ENCODE measurements at places on chromosomes 5 and 9.

DNA sequence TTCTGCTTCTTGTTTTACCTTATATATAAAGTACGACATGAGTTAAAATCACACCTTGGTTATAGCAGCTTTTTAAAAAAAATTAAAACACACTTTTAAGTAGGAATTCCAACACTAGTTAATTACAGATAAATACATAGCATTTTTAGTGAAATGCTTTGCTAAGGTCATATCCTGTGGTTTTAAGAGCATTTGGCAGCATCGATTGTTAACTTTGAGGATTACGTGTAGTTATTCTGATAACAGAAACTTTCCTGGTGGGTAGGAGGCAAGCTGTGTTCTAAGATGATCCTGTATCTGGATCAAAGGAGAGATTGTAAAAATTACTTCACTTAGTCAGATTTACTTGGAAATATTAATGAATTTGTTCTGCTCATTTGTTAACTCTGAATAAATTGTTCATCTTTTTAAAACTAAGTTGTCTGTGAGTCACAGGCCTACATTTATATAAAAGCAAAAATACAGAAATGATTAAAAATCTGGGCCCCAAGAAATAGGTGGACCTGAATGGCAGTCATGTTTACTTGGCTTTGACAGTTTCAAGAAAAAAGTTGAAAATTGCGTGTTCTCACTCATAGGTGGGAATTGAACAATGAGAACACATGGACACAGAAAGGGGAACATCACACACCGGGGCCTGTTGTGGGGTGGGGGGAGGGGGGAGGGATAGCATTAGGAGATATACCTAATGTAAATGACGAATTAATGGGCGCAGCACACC, 58.3 kb downstream of the TRIO start:
- no peak for DNase-seq

GRCh38 chr5:41797662-41798061, 72.6 kb downstream of the OXCT1 start:
- DNase-seq: no peak

- DNase-seq: no peak
Observed at GRCh38 chr9:135001526-135001925, 83.8 kb upstream of the FCN1 start.

DNA sequence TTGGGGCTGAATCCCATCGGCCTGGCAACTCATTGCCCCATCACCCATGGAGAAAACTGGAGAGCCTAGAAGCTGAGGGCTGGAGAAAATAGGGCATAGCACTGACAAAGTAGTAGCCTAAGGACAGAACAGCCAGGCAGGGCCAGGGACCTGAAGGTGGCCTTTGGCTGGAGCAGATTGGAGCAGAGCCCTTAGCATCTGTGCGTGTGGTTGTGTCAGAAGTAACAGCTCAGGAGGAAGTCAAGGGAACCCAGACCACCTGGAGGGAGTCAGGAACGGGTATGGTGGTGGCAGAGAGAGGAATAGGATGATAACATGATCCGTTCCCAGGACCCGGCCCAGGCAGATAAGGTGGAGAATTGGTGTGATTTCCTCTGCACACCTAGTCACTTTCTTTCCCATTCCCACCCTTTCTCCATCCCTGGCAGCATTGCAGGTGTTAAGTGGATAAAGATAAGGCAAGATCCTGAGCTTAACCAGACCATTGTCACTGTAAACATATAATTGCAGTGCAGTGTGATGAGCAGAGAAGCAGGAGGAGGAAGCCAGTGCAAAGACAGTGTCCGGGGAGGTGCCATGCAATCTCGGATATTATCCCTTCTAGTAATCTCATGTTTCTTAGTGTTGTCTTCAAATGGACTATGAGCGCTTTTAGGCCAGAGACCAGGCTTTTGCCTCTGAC, 67.0 kb downstream of the NDFIP1 start:
- no peak for DNase-seq

DNA sequence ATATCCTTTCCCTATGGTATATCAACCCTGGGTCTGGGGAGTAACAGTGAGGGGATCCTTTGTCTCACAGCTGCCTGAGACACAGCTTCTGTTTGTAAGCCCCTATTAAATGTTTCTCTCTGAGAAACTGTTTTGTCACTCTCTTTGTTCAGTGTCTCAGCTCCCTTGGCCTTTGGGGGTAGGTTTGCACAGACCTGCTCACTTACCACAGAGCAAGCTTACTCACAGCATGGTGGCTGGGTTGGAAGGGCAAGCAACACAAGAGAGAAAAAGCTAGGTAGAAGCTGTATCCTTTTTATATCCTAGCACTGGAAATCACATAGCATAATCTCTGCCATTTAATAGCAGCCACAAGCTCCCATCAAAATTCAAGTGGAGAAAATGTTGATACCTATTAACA, 4.5 kb downstream of the BAAT start:
- no peak for DNase-seq

DNA sequence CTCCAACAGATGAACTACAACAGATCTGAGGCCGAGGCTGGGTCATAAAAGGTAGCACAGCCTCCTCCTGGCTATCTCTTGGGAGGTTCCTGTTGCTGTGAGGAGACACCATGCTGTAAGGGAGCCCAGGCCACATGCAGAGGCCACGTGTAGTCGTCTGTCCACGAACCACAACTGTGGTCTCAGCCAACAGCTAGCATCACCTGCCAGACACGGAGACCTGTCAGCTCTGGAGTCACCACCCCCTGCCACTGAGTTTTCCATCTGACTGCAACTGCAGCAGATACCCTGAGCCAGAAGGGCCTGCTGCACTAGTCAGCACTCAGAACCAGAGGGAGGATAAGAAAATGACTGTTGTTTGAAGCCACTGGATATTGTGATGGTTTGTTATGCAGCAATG, 12.7 kb upstream of the GOLM1 start:
- DNase-seq: no peak

GRCh38 chr9:647522-647921, 194.0 kb upstream of the DMRT1 start:
- no peak for DNase-seq

DNA sequence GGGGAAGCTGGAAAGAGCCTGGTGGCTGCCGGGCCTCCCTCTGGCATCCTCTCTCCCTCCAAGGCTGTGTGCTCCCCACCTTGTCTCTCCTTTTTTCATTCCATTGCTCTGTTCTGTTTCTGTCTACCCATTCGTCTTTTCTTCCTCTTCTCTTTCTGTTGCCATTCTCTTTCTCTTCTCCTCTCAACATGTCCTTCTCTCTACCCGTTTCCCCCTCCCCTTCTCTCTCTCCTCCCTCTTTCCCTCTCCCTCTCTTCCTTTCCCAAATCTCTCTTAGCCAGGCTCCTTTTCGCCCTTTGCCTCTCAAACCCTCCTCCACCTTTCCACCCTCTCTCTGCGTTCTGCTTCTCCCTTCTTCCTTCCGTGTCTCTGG, 19.4 kb upstream of the KCNIP1 start:
- no peak for DNase-seq

DNA sequence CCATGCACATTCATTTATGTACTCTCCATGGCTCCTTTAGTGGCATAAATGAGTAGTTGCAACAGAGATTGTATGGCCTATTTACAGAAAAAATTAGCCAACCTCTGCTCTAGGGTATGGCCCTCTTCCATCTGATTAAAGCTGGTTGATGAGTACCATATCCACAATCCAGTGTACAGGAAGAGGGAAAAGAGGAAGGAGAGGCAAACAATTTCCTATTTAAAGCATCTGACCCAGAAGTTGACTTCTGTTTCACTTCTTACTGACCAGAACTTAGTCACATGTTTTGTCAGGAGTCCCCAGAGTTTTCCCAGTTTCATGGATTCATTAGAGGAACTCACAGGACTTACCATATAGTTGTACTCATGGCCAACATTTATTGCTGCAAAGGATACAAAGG, 68.6 kb upstream of the STARD4 start:
- DNase-seq: no peak

GRCh38 chr5:148897842-148898241, 71.4 kb downstream of the ADRB2 start:
- DNase-seq: no peak
